ENCODE measurements at places on chromosomes 5 and 9. TPM values are rescaled to one million over a fixed set of nuclear protein-coding genes. Genes with fewer than 3 reads are reported as not detected.

Gene ZCCHC9
- 30.4 TPM for total RNA-seq

Gene LCN15
- total RNA-seq: 0.54 TPM

Gene AQP7
- not detected for total RNA-seq

DNA sequence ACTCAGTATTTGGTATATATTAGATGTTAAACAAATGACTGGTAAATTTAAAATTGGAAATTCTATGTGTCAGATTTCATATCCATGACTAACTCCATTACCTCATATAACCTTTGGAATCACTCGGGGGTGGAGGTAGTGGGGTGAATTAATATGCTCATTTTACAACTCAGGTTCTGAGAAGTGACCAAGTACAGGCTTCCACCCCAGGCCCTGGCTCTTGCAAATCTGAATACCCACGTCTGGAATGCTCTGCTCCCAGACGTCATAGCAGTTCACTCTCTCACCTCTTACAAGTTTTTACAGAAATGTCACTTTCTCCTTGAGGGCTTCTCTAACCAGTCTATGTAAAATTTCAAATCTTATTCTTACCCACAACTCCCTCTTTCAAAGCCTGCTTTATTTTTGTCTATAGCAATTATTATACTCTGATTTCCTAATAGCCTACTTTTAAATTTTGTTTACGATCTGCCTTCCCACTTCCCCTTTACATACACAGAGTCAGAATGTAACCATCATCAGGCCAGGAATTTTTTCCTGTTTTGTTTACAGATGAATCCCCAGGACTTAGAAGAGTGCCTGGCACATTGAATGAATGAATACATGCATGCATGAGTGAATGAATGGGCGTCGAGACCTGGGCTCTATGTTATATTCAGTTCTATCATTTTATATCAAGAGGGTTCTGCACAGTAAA is 134.1 kb upstream of the IFNE start:
- no peak for DNase-seq
- H3K27ac ChIP-seq: no peak overlapping the region
- no peaks in the 10 kb centered on the region for H3K36me3 ChIP-seq
- H3K4me1 ChIP-seq: peaks cover 11% of the 10 kb centered on the region
- no peak overlapping the region for H3K4me3 ChIP-seq

DNA sequence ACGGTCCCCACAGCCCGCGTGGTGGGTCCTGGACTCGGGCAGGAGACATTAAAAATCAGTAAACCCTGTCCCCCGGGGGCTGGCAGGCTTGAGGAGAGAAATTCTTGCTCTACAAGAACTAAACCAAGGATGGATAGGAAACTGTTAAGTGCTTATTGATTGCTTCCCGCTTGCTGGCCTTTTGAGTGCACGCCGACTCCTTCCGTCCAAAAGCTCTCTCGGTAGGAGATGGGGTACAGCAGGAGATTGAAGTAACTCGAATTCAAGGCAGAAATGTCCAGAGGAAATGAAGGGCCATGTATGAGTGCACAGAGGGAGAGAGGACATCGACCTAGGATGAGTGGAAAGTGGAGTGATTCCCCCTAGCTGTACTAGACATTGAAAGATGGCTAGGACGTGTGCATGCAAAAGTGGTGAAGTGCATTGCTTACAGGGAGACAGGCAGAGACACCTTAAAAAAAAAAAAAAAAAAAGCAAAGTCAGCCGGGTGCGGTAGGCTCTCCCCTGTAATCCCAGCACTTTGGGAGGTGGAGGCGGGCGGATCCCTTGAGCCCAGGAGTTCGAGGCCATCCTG is 923 bp downstream of the RECK start:
- H3K4me3 ChIP-seq: peak overlapping the region; percentile 90
- H3K4me1 ChIP-seq: peaks cover 20% of the 10 kb centered on the region
- H3K27me3 ChIP-seq: no peaks in the 10 kb centered on the region
- H3K36me3 ChIP-seq: no peaks in the 10 kb centered on the region
- peak; percentile 10 for DNase-seq

GRCh38 chr9:133844398-133844784 is 106.2 kb upstream of the SARDH start:
- no peaks in the 10 kb centered on the region for H3K27me3 ChIP-seq
- H3K4me1 ChIP-seq: peaks cover 8% of the 10 kb centered on the region
- no peaks in the 10 kb centered on the region for H3K36me3 ChIP-seq

Gene DEPDC1B
- total RNA-seq: 75.0 TPM

GRCh38 chr5:137320056-137321045 is 178.8 kb downstream of the SPOCK1 start:
- no peaks in the 10 kb centered on the region for H3K36me3 ChIP-seq
- H3K4me1 ChIP-seq: no peaks in the 10 kb centered on the region
- peak; percentile 80 for DNase-seq
- no peaks in the 10 kb centered on the region for H3K27me3 ChIP-seq
- no peak overlapping the region for H3K4me3 ChIP-seq

GRCh38 chr9:135016876-135017275 is 70.6 kb upstream of the OLFM1 start:
- no peak overlapping the region for H3K27ac ChIP-seq
- no peak overlapping the region for H3K4me3 ChIP-seq

GRCh38 chr9:93321220-93321610 is 130.3 kb upstream of the FAM120A start:
- H3K27me3 ChIP-seq: no peaks in the 10 kb centered on the region
- no peak for DNase-seq
- H3K27ac ChIP-seq: no peak overlapping the region

DNA sequence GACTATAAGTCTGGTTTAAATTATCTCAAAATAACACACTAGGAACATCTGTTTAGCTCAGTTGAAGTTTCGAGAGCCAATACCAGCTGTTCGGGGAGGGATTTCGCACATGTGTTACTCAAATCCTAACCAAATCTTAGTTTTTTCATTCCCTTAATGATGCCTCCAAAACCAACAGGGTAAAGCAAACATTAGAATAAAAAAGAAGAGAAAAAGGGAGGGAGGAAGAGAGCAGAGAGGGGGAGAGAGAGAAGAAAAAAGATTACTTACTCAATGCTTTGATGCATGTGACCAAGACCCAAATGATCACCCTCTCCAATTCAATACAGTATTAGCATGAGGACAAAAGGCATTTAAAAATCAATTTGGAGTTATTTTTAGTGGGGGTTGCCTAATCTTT is 86.0 kb upstream of the NR5A1 start:
- peak overlapping the region; percentile 43 for H3K4me3 ChIP-seq
- peak; percentile 44 for DNase-seq
- H3K27ac ChIP-seq: peak overlapping the region; percentile 95
- H3K36me3 ChIP-seq: no peaks in the 10 kb centered on the region
- peaks cover 76% of the 10 kb centered on the region for H3K4me1 ChIP-seq
- no peaks in the 10 kb centered on the region for H3K27me3 ChIP-seq

Gene INSL6
- not detected for total RNA-seq

Gene SPINK4
- not detected for total RNA-seq

GRCh38 chr9:19976226-19976625 is 187.4 kb upstream of the SLC24A2 start:
- H3K4me3 ChIP-seq: no peak overlapping the region
- no peaks in the 10 kb centered on the region for H3K4me1 ChIP-seq
- no peaks in the 10 kb centered on the region for H3K36me3 ChIP-seq

DNA sequence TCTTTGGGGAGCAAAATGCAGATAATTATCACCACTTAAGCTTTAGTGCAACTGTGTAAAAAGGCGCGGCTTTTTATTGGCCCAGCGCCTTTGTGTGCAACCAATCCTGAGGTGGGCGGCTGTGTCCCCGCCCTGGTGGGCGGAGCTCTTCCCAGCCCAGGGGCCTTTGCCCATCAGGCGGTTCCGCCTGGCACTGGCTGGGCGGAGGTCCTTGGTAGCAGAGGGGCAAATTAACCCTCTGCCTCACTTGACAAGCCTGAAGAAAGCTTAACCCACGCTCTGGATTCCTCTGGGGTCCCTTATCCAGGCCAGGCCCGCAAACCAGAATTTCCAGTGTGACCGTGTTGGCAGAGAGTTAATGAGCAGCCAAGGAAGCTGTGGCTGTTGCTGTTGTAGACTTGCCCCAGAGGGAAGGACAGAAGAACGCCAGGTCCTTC is 12.8 kb upstream of the NIPAL4 start:
- H3K4me3 ChIP-seq: no peak overlapping the region
- peak; percentile 19 for DNase-seq
- no peaks in the 10 kb centered on the region for H3K36me3 ChIP-seq
- no peaks in the 10 kb centered on the region for H3K27me3 ChIP-seq
- H3K4me1 ChIP-seq: no peaks in the 10 kb centered on the region

GRCh38 chr5:129905473-129906176 is 1.4 kb downstream of the CHSY3 start:
- peak; percentile 74 for DNase-seq
- H3K27me3 ChIP-seq: peaks cover 53% of the 10 kb centered on the region
- no peaks in the 10 kb centered on the region for H3K36me3 ChIP-seq
- H3K4me3 ChIP-seq: peak overlapping the region; percentile 83

- no peaks in the 10 kb centered on the region for H3K27me3 ChIP-seq
- H3K4me1 ChIP-seq: no peaks in the 10 kb centered on the region
- DNase-seq: no peak
- H3K36me3 ChIP-seq: no peaks in the 10 kb centered on the region
Observed at GRCh38 chr9:35899021-35899420, 7.0 kb upstream of the HRCT1 start.

DNA sequence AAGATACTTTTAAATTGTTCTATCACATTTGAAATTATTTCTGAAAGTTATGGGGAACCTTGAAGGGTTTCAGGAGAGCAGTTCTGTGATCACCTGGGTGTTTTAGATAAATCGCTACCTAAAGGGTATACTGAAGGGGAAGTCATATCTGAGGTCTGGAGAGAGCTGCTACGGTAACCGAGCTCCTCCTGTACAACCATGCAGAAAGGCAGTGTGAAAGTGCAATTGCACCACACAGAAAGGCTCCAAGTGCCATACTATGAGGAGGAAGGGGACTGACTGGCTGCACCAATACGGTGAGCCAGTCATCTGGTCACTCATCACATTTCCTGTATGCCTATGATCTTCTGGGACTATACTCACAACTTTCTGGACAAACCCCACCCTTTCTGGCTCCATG is 241.4 kb upstream of the SLC24A2 start:
- H3K4me1 ChIP-seq: 0 out of 2 replicates have a peak, but pooled peaks cover 6% of the 10 kb centered on the region
- no peak overlapping the region for H3K27ac ChIP-seq
- H3K4me3 ChIP-seq: no peak overlapping the region
- H3K36me3 ChIP-seq: no peaks in the 10 kb centered on the region
- no peaks in the 10 kb centered on the region for H3K27me3 ChIP-seq
- no peak for DNase-seq

DNA sequence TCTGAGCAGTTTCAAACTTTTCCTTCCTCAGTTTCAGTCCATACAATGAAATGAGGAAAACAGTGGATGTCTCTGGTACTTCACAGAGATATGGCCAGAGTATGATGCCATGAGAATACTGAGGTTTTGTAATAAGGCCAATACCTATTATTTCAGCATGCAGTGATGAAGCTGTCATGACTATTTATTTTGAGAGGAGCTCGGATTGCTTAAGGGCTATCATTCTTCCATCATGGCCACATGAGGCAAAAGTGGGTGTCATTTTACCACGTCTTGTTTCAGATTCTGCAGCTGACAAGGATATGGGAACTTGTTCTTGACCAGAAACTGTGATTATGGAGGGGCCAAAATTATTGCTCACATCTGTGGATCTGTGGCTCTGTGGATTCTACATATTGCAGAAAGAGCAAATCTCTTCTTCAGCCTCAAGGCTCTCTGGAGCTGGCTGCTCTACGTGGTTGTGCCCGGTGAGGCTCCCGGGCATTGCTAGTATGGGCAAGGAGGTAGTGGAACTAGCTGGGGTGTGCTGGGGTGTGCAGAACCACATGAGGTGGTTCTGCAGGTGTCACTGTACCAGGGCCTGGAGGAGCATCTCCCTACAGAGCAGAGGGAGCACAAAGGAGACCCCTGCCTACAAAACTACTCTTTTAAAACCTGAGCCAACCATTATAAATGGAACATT is 180.3 kb downstream of the SEMA6A start:
- no peaks in the 10 kb centered on the region for H3K27me3 ChIP-seq
- DNase-seq: no peak
- H3K27ac ChIP-seq: no peak overlapping the region
- H3K4me3 ChIP-seq: no peak overlapping the region
- no peaks in the 10 kb centered on the region for H3K36me3 ChIP-seq

- no peaks in the 10 kb centered on the region for H3K27me3 ChIP-seq
- no peak overlapping the region for H3K4me3 ChIP-seq
- no peaks in the 10 kb centered on the region for H3K4me1 ChIP-seq
Observed at GRCh38 chr9:135590486-135591079, 29.0 kb downstream of the PAEP start.

Gene EGFL7
- total RNA-seq: 56.1 TPM

- no peak for DNase-seq
- no peaks in the 10 kb centered on the region for H3K36me3 ChIP-seq
- no peaks in the 10 kb centered on the region for H3K27me3 ChIP-seq
- H3K4me3 ChIP-seq: no peak overlapping the region
- H3K27ac ChIP-seq: no peak overlapping the region
Observed at GRCh38 chr5:20618340-20618739, 630.3 kb upstream of the CDH18 start.

Gene P4HA2
- total RNA-seq: 10.3 TPM

- H3K4me3 ChIP-seq: no peak overlapping the region
- H3K27me3 ChIP-seq: no peaks in the 10 kb centered on the region
- no peaks in the 10 kb centered on the region for H3K36me3 ChIP-seq
- DNase-seq: no peak
- no peak overlapping the region for H3K27ac ChIP-seq
Observed at GRCh38 chr5:151738125-151738848, 20.1 kb downstream of the ATOX1 start.

Gene SLC6A7
- not detected for total RNA-seq

- no peak overlapping the region for H3K4me3 ChIP-seq
- no peak overlapping the region for H3K27ac ChIP-seq
- peak; percentile 75 for DNase-seq
- H3K4me1 ChIP-seq: no peaks in the 10 kb centered on the region
Observed at GRCh38 chr5:146426853-146427618, 20.1 kb upstream of the TCERG1 start.

Gene FAF2
- total RNA-seq: 34.6 TPM

Gene ZCCHC7
- total RNA-seq: 29.8 TPM

Gene PCDHGC4
- 2.3 TPM for total RNA-seq

Gene MARCOL
- total RNA-seq: not detected

- H3K27me3 ChIP-seq: no peaks in the 10 kb centered on the region
- H3K36me3 ChIP-seq: no peaks in the 10 kb centered on the region
- H3K4me3 ChIP-seq: no peak overlapping the region
- H3K4me1 ChIP-seq: peaks cover 25% of the 10 kb centered on the region
- no peak overlapping the region for H3K27ac ChIP-seq
Observed at GRCh38 chr5:82861701-82862100, 215.5 kb downstream of the TMEM167A start.

- no peaks in the 10 kb centered on the region for H3K4me1 ChIP-seq
- DNase-seq: no peak
- no peak overlapping the region for H3K4me3 ChIP-seq
- H3K27ac ChIP-seq: no peak overlapping the region
- no peaks in the 10 kb centered on the region for H3K27me3 ChIP-seq
Observed at GRCh38 chr5:1732238-1732941, 67.2 kb downstream of the MRPL36 start.

DNA sequence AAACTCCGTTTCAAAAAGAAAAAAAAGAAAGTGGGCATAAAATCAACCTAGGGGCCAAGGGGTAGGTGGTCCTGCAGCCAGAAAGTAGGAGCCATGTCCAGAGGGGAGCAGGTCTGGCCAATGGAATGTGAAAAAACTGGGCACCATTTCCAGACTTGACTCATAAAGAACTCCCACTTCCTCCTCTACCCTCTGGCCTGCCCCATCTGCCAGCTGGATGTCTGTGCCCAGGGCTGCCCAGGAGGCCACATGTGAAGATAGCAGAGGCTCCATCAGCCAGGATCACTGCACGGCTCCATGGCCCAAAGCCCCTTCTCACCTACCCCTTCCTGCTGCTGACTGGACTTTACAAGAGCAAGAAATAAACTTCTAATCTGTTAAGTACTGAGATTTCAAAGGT is 42.1 kb upstream of the EEIG1 start:
- DNase-seq: no peak
- H3K4me3 ChIP-seq: no peak overlapping the region
- no peaks in the 10 kb centered on the region for H3K36me3 ChIP-seq
